Activated naive CD8-positive, alpha-beta T cell treated with anti-CD3 and anti-CD28 coated beads for 36 hours (primary cell): ENCODE measurements at places on chromosomes 6 and 20.

DNA sequence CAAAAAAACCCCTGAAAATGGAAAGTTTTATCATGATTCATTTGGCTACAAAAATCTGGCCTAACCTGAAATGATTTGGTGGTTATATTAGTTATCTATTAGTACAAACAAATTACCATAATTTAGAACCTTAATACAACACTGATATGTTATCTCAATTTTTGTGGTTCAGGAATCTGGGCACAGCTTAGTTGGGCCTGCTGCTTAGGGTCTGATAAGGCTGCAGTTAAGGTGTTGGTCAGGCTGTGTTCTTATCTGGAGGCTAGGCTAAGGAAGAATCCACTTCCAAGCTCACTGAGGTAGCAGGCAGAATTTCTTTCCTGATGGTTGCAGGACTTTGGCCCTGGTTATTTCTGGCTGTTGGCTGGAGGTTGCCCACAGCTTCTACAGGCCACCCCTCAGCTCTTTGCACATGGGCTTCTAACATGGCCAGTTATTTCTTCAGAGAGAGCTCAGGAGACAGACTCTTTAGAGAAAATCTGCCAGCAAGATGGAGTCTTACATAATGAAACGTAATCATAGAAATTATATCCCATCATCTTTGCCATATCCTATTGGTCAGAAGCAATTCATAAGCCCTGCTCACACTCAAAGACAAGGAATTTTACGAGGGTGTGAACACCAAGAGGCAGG, 11.4 kb downstream of the TRIM38 start:
- peaks cover 47% of the 10 kb centered on the region for H3K36me3 ChIP-seq
- no peak for DNase-seq
- no peak overlapping the region for H3K4me3 ChIP-seq
- H3K4me1 ChIP-seq, result peaks cover 30% of the 10 kb centered on the region
- H3K27ac ChIP-seq, result no peak overlapping the region

DNA sequence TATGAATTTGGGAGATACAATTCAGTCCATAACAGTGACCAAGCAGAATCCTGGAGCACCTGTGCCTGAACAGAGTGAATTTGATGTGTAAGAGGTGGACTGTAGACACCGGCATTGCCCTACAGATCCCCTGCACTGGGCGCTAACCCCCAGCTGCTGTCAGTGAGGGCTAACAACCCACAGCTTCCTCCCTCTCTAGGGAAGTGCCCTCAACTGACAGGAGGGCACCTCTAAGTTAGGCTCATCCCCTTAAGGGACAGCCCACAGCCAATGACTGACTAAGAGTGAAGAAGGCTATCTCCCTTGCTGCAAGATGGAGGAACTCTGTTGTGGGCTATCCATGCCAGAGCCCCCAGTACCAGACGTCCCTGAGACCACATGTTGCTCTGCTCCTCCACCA, 15.3 kb upstream of the BPIFB1 start:
- H3K27me3 ChIP-seq, result peaks cover 6% of the 10 kb centered on the region
- no peak for DNase-seq
- no peak overlapping the region for H3K27ac ChIP-seq
- H3K4me3 ChIP-seq, result no peak overlapping the region
- H3K4me1 ChIP-seq, result no peaks in the 10 kb centered on the region

- H3K4me3 ChIP-seq, result no peak overlapping the region
- H3K27ac ChIP-seq, result peak overlapping the region; percentile 83
Measured at GRCh38 chr20:50980851-50981713, 22.5 kb downstream of the MOCS3 start.

- peak overlapping the region; percentile 84 for H3K27ac ChIP-seq
- H3K36me3 ChIP-seq, result peaks cover 33% of the 10 kb centered on the region
- H3K4me3 ChIP-seq, result peak overlapping the region; percentile 40
- peaks cover 16% of the 10 kb centered on the region for H3K4me1 ChIP-seq
- no peaks in the 10 kb centered on the region for H3K27me3 ChIP-seq
- DNase-seq, result no peak
Measured at GRCh38 chr6:138410972-138411880, 7.2 kb downstream of the HEBP2 start.

DNA sequence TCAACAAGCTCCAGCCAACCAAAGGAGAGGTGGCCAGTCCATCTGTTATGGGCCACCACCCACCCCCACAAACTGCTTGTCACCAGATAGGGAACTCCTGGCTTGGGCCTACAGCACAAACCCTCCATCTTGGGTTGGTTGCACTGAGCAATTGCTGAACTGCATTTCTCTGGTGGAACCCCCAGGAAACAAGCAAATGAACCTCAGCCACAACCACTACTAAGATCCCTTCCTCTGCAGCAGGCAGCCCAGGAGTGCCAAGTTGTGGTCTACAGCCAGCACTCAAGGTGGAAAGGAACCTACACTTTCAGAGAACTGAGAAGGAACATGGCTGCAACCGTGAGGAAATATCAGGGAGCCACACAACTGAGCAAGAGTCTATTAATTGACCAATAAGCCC, 171.6 kb downstream of the TMEM200A start:
- H3K4me3 ChIP-seq, result no peak overlapping the region
- H3K27ac ChIP-seq, result no peak overlapping the region
- H3K4me1 ChIP-seq, result peaks cover 10% of the 10 kb centered on the region
- no peaks in the 10 kb centered on the region for H3K27me3 ChIP-seq
- peaks cover 20% of the 10 kb centered on the region for H3K36me3 ChIP-seq

- H3K27me3 ChIP-seq, result peaks cover 15% of the 10 kb centered on the region
- H3K4me1 ChIP-seq, result no peaks in the 10 kb centered on the region
- H3K4me3 ChIP-seq, result no peak overlapping the region
- no peak for DNase-seq
Measured at GRCh38 chr6:46933751-46934150, 12.0 kb upstream of the ADGRF5 start.

DNA sequence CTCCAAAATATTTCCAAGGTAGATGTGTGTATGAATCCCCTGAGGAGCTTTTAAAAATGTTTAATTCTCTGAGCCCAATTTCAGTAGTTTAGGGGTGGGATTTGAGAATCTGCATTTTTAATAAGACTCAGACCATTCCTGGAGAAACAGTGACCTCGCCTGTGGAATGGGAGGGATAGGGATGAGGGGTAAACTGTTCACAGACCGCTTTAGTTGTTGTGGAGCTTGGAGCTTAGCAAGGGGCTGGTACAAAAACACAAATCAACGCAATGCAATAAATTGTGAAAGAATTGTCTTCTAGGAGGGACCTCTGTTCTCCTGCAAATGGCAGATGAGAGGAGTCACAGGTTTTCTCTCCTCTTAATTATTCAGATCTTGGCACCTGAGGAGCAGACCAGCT, 239.3 kb upstream of the SULF2 start:
- H3K4me3 ChIP-seq, result no peak overlapping the region
- H3K4me1 ChIP-seq, result no peaks in the 10 kb centered on the region

- peaks cover 62% of the 10 kb centered on the region for H3K27me3 ChIP-seq
- no peak overlapping the region for H3K27ac ChIP-seq
- H3K4me1 ChIP-seq, result peaks cover 12% of the 10 kb centered on the region
- H3K36me3 ChIP-seq, result no peaks in the 10 kb centered on the region
- no peak overlapping the region for H3K4me3 ChIP-seq
Measured at GRCh38 chr6:150153905-150154492, 11.2 kb downstream of the PPP1R14C start.

- peak; percentile 57 for DNase-seq
- no peak overlapping the region for H3K4me3 ChIP-seq
- no peak overlapping the region for H3K27ac ChIP-seq
Measured at GRCh38 chr6:161370880-161371279, 97.0 kb upstream of the AGPAT4 start.

DNA sequence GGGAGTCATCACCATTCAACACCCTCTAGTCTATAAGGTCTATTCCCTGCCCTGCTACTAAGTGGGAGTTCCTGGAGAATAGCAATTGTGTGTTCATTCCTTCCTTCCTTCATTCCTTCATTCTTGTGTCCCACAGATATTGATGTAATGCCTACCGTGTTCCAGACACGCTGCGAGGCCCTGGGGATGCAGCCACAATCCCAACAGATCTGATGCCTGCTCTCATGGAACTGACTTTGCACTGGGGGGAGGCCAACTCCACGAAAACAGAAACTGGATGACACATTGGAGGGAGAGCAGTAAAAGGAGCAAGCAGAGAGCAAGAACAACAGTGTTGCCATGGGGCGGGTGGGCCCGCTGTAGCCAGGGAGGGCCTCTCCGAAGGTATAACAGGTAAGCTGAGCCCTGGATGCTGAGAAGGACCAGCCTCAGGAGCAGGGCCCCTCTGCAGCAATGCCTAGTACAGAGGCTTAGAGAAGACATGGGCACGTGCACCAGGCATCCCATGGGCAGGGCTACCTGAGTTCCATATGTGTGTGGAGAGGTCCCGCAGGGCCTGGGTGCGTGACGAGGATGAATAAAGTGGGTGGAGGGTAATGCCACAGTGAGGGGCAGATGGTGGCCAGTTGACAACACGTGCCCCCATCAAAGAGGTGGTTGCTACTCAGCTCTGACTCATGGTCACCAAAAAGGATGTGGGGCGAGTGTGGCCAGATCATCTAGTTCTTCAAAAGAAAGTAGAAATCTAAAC, 173.9 kb downstream of the NFATC2 start:
- no peaks in the 10 kb centered on the region for H3K27me3 ChIP-seq
- no peak for DNase-seq
- H3K27ac ChIP-seq, result no peak overlapping the region
- no peaks in the 10 kb centered on the region for H3K36me3 ChIP-seq

GRCh38 chr20:45823949-45824835, 2.9 kb downstream of the TNNC2 start:
- H3K4me3 ChIP-seq, result peak overlapping the region; percentile 49
- peak; percentile 62 for DNase-seq
- peak overlapping the region; percentile 41 for H3K27ac ChIP-seq
- H3K36me3 ChIP-seq, result no peaks in the 10 kb centered on the region
- H3K4me1 ChIP-seq, result peaks cover 12% of the 10 kb centered on the region
- peaks cover 36% of the 10 kb centered on the region for H3K27me3 ChIP-seq

- H3K4me1 ChIP-seq, result no peaks in the 10 kb centered on the region
- no peaks in the 10 kb centered on the region for H3K27me3 ChIP-seq
- H3K36me3 ChIP-seq, result no peaks in the 10 kb centered on the region
- H3K27ac ChIP-seq, result no peak overlapping the region
- H3K4me3 ChIP-seq, result no peak overlapping the region
Measured at GRCh38 chr6:22582417-22583205, 13.2 kb downstream of the HDGFL1 start.

- H3K36me3 ChIP-seq, result peaks cover 23% of the 10 kb centered on the region
- no peaks in the 10 kb centered on the region for H3K4me1 ChIP-seq
- DNase-seq, result no peak
- H3K27ac ChIP-seq, result no peak overlapping the region
- no peaks in the 10 kb centered on the region for H3K27me3 ChIP-seq
Measured at GRCh38 chr6:111377558-111378120, 105.4 kb downstream of the REV3L start.

DNA sequence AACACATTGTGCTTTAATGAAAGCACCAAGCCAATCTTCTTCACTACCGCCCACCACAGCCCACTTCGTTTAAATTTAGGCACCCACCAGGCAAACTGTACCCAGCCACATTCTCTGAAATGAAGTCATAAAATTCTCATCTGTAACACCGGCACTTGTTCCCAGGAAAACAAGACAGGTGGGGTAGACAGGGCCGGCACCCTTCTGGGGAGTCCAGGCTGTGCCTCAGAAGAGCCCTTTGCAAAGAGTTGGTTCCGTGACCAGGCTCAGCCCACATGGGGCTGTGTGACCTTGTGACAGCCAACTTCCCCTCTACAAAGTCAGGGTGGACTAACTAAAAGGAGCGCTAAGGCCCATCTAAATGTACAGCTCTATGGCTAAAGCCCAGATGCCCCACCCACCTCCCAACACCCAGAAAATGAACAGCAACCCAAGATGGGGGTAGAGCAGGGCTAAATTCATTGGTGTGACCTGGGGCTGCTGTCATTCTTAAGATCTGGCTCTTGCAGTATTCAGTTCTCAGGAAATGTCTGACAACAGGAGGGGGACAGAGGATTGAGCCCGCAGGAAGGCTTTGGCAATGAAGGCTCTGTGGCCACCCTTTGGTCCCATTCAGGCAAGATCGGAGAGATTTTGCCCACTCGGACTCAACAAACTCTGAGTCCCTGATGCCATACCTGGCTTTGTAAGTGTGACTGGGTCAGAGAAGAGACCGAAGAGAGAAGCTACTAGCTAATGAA, 56.7 kb downstream of the TRERF1 start:
- H3K4me3 ChIP-seq, result peak overlapping the region; percentile 47
- H3K27me3 ChIP-seq, result no peaks in the 10 kb centered on the region
- H3K36me3 ChIP-seq, result peaks cover 13% of the 10 kb centered on the region
- no peak for DNase-seq
- peak overlapping the region; percentile 88 for H3K27ac ChIP-seq
- H3K4me1 ChIP-seq, result peaks cover 82% of the 10 kb centered on the region

GRCh38 chr20:17202673-17203072, 24.2 kb upstream of the PCSK2 start:
- DNase-seq, result no peak
- no peak overlapping the region for H3K27ac ChIP-seq
- H3K27me3 ChIP-seq, result peaks cover 11% of the 10 kb centered on the region
- no peaks in the 10 kb centered on the region for H3K4me1 ChIP-seq
- H3K36me3 ChIP-seq, result no peaks in the 10 kb centered on the region
- no peak overlapping the region for H3K4me3 ChIP-seq

DNA sequence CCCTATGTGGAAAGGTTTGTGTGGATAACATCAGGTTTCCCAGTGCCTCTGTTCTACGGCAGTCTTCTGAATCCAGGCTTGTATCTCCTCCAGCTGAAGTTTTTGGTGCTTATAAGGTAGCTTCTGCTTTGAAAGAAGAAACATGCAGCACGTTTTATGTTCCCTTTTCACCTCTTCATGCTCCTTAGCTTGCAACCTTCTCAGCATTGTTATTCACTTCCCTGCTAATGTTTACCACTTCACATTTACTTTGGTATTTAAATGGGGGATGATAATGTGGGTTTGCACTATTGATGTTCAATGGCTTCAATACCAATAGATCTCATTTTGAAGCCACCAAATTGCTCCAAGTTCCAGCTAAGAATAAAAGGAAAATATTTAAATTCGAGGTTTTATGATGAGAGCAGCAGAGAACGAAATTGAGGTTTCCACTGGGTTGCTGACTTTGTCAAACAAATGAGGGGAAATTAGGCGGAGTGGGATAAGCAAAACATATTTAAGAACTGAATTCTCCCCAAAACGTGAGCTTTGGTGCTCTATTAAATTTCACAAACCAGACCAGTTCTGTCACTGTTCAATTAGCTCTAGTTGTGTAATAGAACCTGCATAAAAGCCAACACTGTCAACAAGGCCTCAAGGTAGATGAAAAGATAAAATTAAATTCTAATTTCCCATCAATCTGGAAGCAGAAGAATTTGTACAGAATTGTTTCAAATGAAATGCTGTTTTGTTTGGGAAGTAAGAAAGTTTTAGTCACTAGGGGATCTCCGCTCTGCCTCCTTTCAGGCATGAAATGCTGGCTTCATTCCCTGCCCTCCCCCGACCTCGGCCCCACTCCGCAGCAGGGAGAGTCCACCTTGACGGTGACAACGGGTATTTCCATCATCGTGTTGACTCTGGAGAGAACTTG, 1.4 kb downstream of the IL22RA2 start:
- no peak overlapping the region for H3K27ac ChIP-seq
- no peaks in the 10 kb centered on the region for H3K36me3 ChIP-seq
- no peak overlapping the region for H3K4me3 ChIP-seq
- H3K27me3 ChIP-seq, result no peaks in the 10 kb centered on the region
- DNase-seq, result no peak
- H3K4me1 ChIP-seq, result peaks cover 6% of the 10 kb centered on the region
